ENCODE measurements at places on chromosomes 4 and X. TPM values are rescaled to one million over a fixed set of nuclear protein-coding genes. Genes with fewer than 3 reads are reported as not detected.
A peak's percentile ranks its signal among the peaks of the same experiment; 100 is the strongest.

- no peak for DNase-seq
These were observed 482.9 kb upstream of the BOD1L1 start for GRCh38 chr4:14110407-14110806.

GRCh38 chrX:65985922-65986588 is 53.8 kb downstream of the VSIG4 start:
- DNase-seq = peak; percentile 11

DNA sequence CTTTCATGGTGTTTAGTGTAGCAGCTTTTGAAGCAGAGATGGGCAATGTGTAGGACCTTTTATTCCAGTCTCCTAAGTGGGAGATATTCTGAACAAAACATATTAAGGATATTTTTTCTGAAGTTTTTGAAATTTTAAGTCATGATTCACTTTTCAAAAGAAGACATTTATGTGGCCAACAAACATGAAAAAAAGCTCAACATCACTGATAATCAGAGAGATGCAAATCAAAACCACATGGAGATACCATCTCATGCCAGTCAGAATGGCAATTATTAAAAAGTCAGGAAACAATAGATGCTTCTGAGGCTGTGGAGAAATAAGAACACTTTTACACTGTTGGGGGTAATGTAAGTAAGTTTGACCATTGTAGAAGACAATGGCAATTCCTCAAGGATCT is 76.0 kb downstream of the FAT4 start:
- DNase-seq = no peak

DNA sequence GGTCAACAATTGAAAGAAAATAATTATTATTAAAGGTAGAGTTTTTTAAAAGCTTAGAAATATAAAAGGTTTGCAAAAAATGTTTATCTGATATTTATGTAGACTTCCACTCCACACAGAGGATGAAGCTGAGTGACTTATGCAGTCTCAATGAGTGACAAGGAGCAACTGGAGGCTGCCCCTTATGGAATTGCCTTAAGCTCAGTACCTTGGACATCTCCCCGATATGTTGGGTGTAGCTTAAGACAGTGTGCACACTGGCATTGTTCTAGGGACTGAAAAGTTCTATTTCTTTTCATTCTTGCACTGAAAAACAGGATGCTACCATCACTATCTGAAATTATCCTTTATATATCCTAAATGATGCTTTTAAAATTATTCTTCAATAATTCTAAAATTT is 292.1 kb downstream of the PRDM5 start:
- no peak for DNase-seq

- DNase-seq = no peak
These were observed 880.8 kb downstream of the TECRL start for GRCh38 chr4:63528256-63528991.

DNA sequence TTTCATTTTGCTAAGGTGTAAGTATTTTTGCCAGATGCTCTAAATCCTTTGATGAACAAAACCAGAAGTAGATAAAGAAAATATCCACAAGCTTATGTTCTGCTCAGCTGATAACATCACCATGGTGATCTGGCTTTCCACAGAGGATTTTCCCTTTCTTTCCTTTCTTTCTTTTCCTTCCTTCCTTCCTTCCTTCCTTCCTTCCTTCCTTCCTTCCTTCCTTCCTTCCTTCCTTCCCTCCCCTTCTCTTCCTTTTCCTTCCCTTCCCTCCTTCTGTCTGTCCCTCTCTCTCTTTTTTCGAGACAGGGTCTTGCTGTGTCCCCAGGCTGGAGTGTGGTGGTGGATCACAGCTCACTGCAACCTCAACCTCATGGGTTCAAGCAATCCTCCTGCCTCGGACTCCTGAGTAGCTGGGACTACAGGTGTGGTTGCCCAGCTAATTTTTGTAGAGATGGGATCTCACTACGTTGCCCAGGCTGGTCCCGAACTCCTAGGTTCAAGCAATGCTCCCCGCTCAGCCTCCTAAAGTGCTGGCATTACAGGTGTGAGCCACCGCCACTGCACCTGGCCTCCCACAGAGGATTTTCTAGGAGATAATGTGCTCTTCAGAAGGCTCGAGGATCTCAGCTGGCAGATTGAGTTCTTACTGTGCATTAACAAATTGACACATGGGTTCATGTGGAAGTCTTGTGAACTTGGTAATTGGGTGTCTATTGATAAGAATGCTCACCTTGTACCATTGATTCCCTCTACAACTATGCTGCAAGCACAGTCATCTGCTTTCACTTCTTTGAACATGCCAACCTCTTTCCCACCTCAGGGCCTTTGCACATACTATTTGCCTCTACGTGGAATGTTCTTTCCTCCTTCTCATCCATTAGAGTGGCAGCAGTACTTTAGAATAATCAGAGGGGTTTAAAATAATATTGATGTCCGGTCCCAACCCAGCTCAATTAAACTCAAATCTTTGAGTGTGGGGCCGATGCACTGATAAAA is 1.4 kb upstream of the RHOH start:
- DNase-seq = no peak

GRCh38 chr4:70681704-70682103 is 6.6 kb upstream of the UTP3 start:
- no peak for DNase-seq

DNA sequence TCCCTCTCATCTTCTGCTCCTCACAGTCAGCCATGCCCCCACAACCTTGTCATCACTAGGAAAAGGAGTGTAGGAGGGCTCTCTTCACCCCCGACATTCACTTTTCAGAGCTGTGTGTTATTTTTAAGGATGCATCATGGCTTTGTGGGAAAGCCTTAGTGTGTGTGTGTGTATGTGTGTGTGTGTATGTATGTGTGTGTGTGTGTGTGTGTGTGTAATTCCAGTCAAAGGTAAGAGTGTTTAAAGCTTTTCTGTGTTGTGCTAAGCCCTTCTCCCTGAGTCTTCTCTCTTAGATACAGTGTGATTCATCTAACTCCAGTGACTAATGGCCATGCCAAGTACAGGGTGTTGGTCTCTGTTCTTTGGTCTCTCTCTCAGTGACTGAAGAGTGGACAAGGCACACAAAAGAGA is 76.6 kb downstream of the CHIC2 start:
- no peak for DNase-seq

DNA sequence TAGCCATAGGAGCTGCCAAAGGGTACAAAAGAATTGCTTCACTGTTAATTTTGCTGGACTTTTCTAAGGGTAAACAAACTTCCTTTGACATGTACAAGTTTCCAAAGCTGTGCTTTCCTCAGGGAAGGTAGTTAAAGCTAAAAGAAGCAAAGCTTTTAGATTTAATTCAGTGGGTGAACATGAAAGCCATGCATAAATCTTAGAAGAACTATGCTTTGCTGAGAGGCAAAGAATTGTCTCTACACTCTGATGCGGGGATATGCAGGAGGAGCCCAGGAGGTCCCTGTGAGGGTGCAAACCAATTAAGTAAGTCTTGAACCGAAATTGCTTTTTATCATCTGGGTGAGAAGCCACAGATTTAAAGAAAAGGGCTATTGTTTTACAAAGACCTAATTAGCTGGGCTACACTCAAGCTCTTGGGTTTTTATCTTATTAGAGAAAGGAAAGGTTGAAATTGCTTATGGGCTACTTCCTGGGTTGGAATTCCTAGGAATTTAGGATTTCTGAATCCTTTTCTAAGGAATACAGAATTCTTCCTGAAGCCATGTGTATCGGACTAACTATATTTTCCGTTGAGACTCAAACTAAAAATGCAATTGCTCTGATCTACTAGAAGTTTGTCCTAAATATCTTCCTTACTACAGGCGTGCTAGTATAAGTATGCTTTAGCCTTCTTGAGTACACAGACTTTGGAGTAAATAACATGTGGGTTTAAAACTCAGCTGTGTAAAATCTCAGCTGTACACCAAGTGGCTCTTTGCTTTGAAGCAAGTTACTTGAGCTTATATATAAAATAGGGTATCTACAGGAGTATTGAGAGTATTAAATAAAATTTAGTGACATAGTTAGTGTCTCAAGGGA is 188.4 kb upstream of the ANK2 start:
- no peak for DNase-seq

- DNase-seq = no peak
These were observed 19.5 kb downstream of the ZAR1 start for GRCh38 chr4:48509543-48509942.

DNA sequence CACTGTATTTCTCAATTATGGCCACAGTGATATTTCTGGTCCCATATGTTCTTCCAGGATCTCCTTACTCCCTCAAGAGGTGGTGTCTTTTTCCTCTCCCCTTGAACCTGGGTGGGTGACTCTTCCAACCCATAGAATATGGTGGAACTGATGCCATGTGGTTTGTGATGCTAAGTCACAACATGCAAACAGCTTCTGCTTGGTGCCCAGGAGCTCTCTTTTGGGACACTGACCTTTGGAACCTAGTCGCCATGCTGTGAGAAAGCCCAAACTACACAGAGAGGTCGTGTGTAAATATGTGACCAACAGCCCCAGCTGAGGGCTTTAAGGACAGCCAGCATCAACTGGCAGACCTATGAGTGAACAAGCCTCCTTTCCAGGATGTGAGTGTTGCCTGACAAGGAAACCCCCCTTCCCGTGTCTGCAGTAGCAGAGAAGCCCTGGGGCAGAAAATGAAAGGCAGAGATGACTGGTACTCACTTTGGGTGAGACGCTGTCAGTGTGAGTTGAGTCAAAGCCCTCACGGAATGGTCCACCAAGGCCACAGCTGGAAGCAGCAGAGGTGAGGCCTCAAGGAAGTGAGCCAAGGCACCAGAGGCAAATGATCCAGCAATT is 223.4 kb downstream of the BCOR start:
- no peak for DNase-seq

GRCh38 chr4:88163336-88163735 is 4.9 kb upstream of the ABCG2 start:
- DNase-seq = no peak

The SPINK2 gene
- total RNA-seq = 209 TPM

The AMTN gene
- total RNA-seq = not detected

The ARX gene
- total RNA-seq = not detected

The EXOC1L gene
- total RNA-seq = not detected

The SLC9A7 gene
- 84.0 TPM for total RNA-seq

The VCX2 gene
- not detected for total RNA-seq

The NKX1-1 gene
- not detected for total RNA-seq

The ZMAT1 gene
- total RNA-seq = 4.6 TPM

The INTU gene
- 3.0 TPM for total RNA-seq

All from hematopoietic multipotent progenitor cell (in vitro differentiated cells).